ENCODE measurements at places on chromosomes 12 and 14. TPM values are rescaled to one million over a fixed set of nuclear protein-coding genes. Genes with fewer than 3 reads are reported as not detected.
A peak's percentile ranks its signal among the peaks of the same experiment; 100 is the strongest.

GRCh38 chr12:106301611-106302321 is 767 bp upstream of the TCP11L2 start:
- peak; percentile 85 for DNase-seq
- H3K4me1 ChIP-seq: peaks cover 20% of the 10 kb centered on the region
- no peaks in the 10 kb centered on the region for H3K36me3 ChIP-seq

DNA sequence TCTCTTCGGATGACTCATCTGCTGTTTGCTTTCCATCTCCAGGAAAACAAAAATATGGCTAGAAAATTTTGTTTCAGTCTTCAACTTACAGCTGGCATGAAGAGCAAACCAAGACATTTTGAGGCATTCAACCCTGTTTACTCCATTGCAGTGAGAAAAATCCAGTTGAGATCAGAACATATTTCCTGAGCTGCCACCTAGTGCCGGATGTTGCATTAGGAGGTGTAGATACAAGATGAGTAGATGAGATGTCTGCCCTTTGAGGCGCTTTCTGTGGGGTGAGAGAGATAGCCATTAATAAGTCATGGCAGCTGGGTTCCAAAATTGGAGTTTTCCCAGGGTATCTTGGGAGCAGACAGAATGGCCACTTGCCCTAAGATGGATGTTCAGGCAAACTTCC is 171.1 kb downstream of the PRKCH start:
- no peak for DNase-seq
- no peaks in the 10 kb centered on the region for H3K36me3 ChIP-seq
- peak overlapping the region; percentile 49 for H3K27ac ChIP-seq
- no peaks in the 10 kb centered on the region for H3K27me3 ChIP-seq

GRCh38 chr12:6494258-6494743 is 399 bp downstream of the NCAPD2 start:
- no peak overlapping the region for H3K27ac ChIP-seq
- no peaks in the 10 kb centered on the region for H3K36me3 ChIP-seq
- H3K4me1 ChIP-seq: peaks cover 7% of the 10 kb centered on the region

DNA sequence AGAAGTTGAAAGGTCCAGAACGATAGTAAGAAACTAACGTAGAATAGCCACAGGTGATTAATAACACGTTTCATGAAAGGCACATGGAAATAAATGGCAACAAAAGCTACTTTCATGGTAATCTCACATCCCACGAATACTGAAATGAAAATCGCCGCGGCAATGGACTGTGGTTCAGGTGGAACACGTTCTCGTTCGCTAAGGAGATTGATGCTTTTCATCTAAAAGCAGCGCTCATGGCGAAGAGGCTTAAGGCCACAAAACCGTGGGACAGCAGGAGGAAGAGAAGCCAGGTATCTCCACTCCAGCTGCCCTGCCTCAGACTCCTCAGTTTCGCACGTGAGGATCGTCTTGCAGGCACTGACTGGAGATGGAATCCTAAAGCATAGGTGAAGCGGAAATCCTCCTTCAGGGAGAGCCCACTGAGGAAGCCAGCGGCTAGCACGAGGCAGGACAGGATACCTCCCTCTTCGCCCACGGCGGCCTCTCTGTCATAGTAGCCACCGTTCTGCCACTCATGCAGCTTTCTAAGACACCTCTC is 696 bp upstream of the GPHN start:
- peaks cover 22% of the 10 kb centered on the region for H3K4me1 ChIP-seq
- DNase-seq: no peak
- H3K27me3 ChIP-seq: no peaks in the 10 kb centered on the region
- H3K36me3 ChIP-seq: no peaks in the 10 kb centered on the region
- H3K4me3 ChIP-seq: peak overlapping the region; percentile 86
- peak overlapping the region; percentile 78 for H3K27ac ChIP-seq

DNA sequence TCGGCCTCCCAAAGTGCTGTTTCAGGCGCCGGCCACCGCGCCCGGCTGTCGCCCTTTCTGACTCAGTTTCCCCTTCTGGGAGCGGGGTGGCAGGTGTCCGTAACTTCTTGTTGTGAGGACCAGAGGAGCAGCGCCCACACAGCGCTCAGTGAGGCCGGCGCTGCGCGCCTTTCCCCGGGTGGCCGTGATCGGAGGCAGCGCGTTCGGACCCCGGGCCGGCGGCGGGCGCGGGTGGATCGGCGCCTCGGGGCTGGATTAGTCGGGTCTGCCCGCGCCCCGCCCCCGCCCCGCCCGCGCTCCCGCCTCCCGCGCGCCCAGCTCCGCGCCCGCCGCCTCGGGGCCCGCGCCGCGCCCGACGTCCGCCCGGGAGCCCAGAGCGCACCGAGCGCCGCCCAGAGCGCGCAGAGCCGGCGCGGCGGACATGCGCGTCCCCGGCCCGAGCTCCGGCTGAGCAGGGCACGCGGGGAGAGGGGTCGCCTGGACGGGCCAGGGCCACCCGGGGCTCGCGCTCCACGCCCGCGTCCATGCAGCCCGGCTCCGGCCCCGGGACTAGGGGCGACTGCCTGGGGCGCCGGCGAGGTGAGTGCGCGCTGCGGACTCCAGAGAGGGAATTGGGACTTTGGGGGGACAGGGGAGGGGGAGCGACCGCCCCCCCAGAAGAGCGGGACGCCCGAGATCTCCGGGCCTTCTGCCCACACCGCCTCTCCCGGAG is 50.6 kb downstream of the LRCOL1 start:
- peak; percentile 82 for DNase-seq
- H3K27me3 ChIP-seq: no peaks in the 10 kb centered on the region
- no peak overlapping the region for H3K27ac ChIP-seq
- H3K4me3 ChIP-seq: peak overlapping the region; percentile 43
- H3K36me3 ChIP-seq: no peaks in the 10 kb centered on the region
- peaks cover 7% of the 10 kb centered on the region for H3K4me1 ChIP-seq

DNA sequence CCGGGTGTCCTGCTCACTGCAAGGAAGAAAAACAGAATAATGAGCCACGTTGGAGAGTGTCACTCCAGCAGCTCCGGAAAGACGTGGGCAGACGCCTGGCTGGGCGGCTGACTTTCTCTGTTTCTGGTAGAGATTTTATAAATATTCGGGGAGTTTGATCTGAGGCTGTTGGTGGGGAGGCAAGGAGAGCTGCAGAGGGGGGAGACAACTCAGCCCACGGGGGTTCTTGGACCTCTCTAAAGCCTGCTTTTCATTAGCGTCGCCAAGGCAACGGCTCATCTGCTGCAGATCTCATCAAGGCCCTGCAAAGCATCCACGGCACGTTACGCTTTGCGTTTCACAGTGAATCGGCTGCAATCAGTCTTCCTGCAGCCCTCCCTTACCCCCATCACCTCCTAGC is 207.2 kb downstream of the ZFP36L1 start:
- H3K4me3 ChIP-seq: no peak overlapping the region
- no peak for DNase-seq
- no peak overlapping the region for H3K27ac ChIP-seq
- H3K36me3 ChIP-seq: no peaks in the 10 kb centered on the region
- peaks cover 11% of the 10 kb centered on the region for H3K4me1 ChIP-seq
- H3K27me3 ChIP-seq: no peaks in the 10 kb centered on the region

- DNase-seq: no peak
- H3K4me3 ChIP-seq: no peak overlapping the region
- no peaks in the 10 kb centered on the region for H3K4me1 ChIP-seq
These were observed 184.8 kb downstream of the RPS29 start for GRCh38 chr14:49401373-49401772.

- no peak overlapping the region for H3K4me3 ChIP-seq
- DNase-seq: no peak
- no peaks in the 10 kb centered on the region for H3K27me3 ChIP-seq
- H3K36me3 ChIP-seq: no peaks in the 10 kb centered on the region
These were observed 667.3 kb downstream of the SLC16A7 start for GRCh38 chr12:60263161-60263560.

- H3K4me1 ChIP-seq: no peaks in the 10 kb centered on the region
- H3K4me3 ChIP-seq: no peak overlapping the region
- H3K27me3 ChIP-seq: no peaks in the 10 kb centered on the region
- no peaks in the 10 kb centered on the region for H3K36me3 ChIP-seq
These were observed 61.7 kb downstream of the DGLUCY start for GRCh38 chr14:91175291-91176201.

DNA sequence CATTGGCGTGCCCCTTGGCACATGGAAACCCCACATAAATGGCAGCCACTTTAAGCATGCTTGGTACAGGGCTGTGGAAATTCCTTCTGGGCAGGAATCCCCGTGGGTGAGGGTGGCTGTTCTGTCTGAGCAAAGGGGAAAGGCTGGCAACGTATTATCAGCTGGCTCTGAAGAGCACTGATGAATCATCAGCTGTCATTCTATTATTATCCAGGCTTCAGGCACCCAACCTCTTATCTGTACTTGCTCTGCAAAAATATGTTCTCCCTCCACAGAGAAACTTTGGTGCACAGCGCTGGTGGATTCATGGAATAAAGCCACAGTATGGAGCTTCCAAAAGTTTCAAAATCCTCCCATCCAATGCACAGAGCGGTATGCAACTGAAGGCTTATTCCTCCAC is 167.1 kb downstream of the TBX5 start:
- no peak for DNase-seq
- no peaks in the 10 kb centered on the region for H3K4me1 ChIP-seq
- H3K36me3 ChIP-seq: no peaks in the 10 kb centered on the region

DNA sequence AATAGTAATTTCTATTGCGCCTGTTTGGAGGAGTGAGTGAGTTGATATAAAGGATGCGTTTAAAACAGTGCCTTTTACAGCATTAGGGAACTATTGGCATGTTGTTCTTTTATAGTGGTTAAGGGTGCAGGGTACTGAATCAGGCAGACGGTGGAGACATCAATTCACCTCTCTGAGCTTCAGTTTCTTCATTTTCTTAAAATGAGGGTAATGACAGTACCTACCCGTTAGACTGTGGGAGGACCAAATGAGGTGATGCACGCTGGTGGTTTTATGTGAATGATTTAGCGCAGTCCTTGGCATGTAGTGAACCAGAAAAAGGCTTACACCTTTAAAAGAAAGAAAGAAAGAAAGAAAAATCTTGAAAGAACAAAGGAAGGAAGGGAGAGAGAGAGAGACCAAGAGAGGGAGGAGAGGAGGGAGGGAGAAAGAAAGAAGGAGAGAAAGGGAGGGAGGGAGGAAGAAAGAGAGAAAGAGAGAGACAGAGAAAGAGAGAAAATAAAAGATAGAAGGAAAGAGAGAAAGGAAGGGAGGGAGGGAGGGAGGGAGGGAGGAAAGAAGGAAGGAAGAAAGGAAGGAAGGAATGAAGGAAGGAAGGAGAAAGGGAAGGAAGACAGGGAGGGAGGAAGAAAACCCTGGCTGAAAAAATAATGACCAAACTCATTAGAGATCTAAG is 22.2 kb upstream of the CCND2 start:
- no peaks in the 10 kb centered on the region for H3K27me3 ChIP-seq
- H3K27ac ChIP-seq: no peak overlapping the region
- DNase-seq: no peak
- no peak overlapping the region for H3K4me3 ChIP-seq
- no peaks in the 10 kb centered on the region for H3K4me1 ChIP-seq
- no peaks in the 10 kb centered on the region for H3K36me3 ChIP-seq

The KSR2 gene
- polyA plus RNA-seq: 1.1 TPM

The CLEC2A gene
- not detected for polyA plus RNA-seq

The TAS2R42 gene
- polyA plus RNA-seq: not detected

The ACSM4 gene
- not detected for polyA plus RNA-seq

The CD4 gene
- 1.2 TPM for polyA plus RNA-seq

The RHOJ gene
- polyA plus RNA-seq: 3.8 TPM

The RND1 gene
- polyA plus RNA-seq: 4.2 TPM

The RNF212B gene
- polyA plus RNA-seq: not detected
